GM19239 (cell line): ENCODE measurements at places on chromosomes 11 and 22.

DNA sequence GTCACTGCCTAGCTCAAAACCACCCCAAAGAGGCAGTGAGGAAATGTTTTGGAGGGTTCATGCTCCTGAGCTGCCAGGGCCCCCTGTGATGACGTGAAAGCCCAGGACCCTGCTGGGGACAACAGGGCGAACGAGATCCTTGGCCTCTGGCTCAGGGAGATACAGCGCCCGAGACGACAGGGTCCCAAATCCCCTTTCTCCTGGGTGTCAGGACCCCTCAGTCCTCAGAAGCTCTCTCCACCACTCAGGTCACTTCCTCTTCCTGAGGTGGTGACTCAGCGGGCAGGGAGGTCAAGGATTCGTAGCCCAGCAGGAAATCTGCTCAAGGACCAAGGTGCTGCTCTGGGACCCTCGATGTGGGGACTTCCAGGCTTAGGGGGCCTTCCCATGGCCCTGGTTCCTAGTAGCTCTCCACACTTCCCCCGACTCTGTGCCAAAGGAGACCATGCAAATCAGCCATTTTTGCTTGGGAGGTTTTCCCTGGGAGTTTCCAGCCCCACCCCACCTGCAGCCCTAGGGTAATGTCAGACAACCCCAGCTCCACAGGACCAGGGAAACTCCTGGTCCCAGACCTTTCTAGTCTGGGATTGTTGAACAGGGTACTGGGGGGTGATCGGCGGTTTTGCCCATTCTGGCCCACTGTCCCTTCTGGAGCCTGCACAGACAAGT, 12.8 kb downstream of the BCL9L start:
- no peak for DNase-seq

DNA sequence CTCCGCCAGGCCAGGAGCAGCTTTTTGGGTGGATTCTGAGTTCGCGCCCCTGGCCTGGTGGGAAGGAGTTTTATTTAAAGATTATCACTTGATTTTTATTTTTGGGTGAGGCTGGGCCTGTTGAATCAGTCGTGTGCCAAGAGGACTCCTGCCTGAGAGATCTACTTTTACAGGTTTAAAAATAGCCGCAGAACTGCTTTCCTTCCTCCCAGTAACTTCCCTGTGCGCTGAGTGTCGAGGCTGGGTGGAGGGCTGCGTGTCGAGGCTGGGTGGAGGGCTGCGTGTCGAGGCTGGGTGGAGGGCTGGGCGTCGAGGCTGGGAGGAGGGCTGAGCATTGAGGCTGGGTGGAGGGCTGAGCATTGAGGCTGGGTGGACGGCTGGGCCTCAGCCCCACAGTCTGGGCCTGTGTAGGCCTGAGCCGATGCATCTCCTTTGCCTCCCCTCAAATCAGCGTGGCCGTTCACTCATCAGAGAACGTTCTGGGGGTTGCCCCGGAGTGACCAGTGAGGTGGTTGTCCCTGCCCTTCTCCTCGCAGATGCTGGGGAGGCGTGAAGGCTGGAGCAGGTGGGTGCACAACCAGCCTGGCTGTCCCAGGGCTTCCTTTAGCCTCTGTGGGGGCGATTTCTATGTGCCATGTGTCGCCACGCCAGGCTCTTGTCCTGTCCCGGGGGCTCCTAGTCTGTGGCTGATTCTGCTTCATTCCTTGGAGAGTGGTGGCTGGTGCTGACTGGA, 30.1 kb downstream of the GRAMD4 start:
- no peak for DNase-seq

DNA sequence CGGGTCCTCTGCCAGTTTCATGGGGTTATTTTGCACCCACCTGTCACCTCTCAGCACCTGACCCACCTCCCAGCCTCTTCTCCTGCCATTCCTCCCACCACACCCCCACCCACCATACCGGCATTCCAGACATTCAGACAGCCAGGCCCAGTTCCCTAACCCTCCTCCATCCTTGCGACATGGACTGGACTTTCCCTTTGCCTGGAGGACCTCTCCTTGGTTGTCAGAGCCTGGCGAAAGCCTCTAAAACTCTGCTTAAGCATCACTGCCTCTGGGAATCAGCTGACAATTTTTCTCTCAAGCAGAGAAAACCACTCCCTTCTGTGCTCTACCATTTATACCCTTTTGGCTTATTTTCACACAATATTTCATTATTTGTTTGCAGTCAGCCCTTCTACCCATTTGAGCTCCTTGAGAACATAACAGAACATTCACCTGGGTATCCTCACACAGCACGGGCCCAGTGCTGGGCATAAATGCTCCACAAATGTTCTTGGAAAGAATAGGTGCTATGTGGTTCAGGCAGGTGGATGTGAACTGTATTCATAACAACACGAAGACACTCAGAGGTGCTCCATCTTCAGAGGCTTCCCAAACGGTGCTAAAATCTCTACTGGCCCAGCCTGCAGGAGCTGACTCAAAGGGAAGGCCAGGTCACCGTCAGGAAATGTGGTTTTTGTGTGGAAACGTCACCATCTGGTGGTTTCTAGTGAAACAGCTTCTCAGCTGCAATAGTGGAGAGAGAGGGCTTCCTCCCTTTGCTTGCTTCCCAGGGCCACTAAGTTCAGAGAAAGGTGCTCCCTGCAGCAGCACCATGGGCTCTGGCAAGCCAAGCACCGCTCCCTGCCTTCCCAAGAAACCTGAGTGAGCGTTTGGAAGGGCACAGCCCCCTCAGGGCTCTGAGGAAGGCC, 10.4 kb downstream of the SPATA19 start:
- peak; percentile 66 for DNase-seq

- no peak for DNase-seq
Observed at GRCh38 chr11:116415095-116415494, 357.7 kb downstream of the BUD13 start.

- no peak for DNase-seq
Observed at GRCh38 chr22:39300186-39300830, 19.1 kb downstream of the RPL3 start.
